Left renal pelvis (tissue), 4 donors: ENCODE measurements at places on chromosomes 3 and 15.

GRCh38 chr3:57095363-57095762, 34.9 kb downstream of the SPATA12 start:
- no peak for DNase-seq

GRCh38 chr15:65743637-65744252, 48.3 kb downstream of the DENND4A start:
- no peak for DNase-seq

GRCh38 chr3:143089965-143090364, 29.6 kb upstream of the CHST2 start:
- DNase-seq: no peak

GRCh38 chr15:31236184-31237042, 90.2 kb upstream of the KLF13 start:
- no peak for DNase-seq

- no peak for DNase-seq
These were observed 8.1 kb upstream of the CDIN1 start for GRCh38 chr15:36571301-36571700.

DNA sequence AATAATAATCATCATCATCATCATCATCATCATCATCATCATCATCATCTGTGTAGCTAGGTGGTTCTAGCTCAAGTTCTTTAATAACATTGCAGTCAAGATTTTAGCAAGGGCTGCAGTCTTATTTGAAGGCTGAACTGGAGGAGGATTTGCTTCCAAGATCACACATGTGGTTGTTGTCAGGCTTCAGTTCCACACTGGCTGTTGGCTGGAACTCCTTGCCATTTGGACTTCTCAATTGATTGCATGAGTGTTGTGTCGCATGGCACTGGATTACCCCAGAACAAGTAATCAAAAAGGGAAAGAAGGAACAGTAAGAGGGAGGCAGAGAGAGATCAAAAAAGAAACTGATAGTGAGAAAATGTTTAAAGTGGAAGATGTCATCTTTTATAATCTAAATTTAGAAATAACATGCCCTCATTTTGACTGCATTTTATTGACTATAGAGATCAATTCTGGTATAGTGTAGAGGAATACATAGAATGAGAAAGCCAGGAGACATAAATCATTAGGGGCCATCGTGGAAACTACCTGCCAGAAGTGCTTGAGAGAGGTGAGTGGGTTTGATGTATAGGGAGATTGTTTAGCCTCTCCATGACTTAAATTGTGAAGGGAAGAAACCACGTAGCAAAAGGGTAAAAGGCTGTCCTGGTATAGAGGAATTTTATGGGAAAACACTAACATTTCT, 346.6 kb upstream of the RBMS3 start:
- no peak for DNase-seq

- DNase-seq: no peak
These were observed 31.1 kb upstream of the IL16 start for GRCh38 chr15:81165535-81165934.

GRCh38 chr3:67123914-67124313, 125.8 kb downstream of the KBTBD8 start:
- no peak for DNase-seq

DNA sequence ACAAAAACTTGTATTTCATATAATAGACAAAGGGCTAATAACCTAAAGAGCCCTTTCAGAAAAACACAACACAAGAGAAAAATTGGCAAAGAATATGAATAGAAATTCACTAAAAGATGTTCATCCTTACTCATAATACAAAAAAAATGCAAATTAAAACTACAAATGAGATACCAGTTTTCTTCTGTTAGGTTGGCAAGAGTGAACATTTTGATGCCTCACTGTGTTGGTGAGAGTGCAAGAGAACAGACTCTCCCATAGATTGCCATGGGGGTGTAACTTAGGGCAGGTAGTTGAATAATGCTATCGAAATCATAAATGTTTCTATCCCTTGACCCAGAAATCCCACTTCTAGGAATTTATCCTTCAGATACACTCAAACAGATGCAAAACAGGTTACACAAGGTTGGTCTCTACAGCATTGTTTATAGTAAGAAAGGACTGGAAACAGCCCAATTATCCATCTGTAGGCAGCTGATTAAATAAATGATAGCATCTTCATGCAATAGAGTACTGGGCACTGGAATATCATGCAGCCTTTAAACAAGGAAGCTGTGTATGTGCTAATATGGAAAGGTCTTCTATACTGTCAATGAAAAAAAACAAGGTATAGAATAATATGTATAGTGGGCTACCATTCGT, 146.3 kb downstream of the TLE3 start:
- no peak for DNase-seq

DNA sequence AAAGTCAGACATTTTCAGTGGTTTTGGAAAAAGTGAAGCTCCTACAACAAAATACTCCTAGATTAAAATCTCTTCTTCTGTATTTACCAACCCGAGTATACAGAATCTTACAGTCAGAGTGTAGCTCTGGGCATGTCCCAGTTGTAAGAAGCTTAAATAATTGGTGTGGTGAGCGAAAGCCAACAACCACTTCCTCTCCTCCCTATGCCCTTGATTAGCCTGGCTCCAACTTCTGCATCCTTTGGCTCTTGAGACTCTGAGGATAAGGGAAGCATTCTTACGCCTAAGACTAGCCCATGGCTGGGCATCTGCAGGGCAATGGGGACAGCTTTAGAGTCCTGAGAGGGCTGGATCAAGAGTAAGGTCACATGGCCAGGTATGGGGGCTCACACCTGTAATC, 25.5 kb downstream of the RFT1 start:
- no peak for DNase-seq

GRCh38 chr3:172591876-172592771, 68.9 kb upstream of the TNFSF10 start:
- no peak for DNase-seq

DNA sequence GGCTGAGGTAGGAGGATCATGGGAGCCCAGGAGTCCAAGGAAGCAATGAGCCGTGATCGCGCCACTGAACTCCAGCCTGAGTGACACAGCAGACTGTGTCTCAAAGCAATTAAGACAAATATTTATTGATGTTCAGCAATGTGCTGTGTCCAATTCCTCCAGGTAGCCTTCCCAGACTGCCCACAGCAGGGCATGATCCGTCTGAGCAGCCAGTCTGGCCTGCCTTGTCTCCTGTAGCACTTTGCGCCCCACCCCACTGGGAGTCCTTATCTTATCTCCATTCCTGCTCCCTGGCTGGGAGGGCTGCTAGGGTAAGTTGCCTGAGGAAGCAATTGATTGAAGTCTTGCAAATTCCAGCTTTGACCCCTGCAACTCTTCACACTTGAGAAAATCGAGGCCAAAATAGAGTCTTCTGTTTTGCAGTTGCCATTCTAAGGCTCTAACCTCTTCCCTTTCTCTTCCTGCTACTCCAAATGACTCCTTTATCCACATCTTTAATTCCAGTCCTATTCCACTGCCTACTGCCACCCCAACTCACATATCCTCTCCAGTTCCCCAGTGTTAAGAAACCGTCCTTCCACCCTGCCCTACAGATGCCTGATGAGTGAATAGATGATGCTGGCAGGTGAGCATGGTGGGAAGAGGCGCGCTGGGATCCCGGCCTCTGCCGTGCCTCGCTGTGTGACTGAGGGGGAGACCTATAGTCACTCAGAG, 26.9 kb upstream of the LCTL start:
- DNase-seq: no peak

GRCh38 chr3:50610181-50610971, 1.2 kb downstream of the CISH start:
- DNase-seq: no peak

GRCh38 chr15:63372018-63372705, 9.5 kb downstream of the CA12 start:
- DNase-seq: no peak

GRCh38 chr3:78204977-78205376, 1165.1 kb downstream of the ROBO2 start:
- peak; percentile 18 for DNase-seq

GRCh38 chr3:89276116-89276515, 168.7 kb downstream of the EPHA3 start:
- no peak for DNase-seq

- DNase-seq: no peak
These were observed 176.4 kb downstream of the ISL2 start for GRCh38 chr15:76512971-76513370.

DNA sequence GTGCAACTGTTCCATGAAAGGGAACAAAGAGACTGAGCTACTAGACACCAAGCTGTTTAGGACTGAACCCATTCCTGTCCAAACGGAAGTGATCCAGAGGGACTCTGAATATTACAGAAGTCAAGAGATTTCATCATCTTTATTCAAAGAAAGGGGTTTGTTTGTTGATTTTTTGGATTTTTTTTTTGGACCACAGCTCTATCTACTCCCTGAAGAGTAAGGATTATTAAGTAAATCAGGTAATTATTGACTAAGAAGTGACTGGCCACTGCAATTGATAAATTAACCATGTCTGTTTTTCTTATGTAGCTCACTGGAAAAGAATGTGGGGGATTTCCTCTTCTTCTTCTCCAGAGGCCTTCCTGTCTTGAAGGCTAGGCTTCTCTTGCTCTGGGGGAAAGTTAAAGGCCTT, 146.6 kb upstream of the TPM1 start:
- no peak for DNase-seq

DNA sequence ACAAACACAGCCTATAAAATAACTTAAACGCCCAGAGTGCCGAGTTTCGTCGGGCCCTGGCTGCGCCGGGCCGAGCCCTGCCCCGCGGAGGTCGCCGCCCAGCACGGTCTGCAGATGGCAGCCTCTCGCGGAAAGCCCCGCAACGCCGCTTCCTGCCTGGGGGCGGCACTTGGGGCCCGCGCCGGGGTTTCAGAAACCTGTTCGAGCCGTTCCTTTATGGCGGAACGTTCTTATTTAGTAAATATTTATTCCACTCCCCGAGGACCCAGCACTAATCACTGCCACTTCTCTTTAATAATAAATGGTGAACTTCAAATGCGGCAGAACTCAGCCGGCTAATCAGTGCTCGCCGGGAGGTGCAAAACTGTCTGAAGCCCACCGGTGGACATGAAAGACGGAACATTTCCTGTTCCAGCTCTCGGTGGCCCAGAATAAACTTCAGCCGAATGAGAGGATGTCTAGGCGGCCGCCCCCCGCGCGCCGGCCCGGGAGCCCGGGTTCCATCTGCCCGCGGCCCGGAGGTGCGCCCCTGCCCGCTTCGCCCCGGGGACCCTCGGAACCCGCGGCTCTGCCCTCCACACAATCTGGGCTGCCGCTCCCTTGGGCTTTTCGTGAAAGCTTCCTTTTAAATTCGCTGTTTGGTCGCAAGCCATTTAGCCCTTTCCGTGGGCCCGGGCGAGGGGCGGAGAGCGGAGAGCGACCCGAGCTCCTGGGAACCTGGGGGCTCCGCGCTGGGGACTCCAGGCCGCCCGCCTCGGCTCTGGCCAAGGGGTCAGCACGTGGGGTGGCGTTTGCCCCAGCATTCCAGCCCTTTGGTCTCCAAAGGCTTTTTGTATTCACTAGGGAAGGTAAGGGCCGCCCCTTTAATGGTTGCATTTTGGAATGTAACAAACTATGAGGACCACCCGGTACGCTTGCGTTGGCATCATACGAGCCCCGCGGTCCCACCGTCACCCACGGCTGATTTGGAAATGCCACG, 110.8 kb upstream of the ATP11B start:
- no peak for DNase-seq

DNA sequence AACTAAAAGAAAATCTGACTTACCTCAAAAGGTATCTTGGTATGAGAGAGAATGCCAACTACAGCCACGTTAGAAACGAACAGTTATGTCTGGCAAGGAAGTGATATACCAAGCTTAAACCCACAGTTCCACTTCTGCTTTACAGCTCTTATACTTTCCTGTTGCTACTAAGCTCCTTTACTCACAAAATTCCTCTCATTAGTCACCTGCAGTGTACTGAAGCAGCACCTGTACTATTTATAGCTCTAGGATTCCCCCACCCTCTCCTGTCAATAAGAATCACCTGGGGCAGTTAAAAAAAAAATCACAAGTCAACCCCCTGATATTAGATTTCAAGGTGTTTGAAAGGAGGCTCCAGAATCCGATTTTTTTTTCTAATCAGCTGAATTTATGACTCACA, 2.9 kb upstream of the TMEM266 start:
- DNase-seq: no peak

GRCh38 chr15:52503788-52504496, 24.7 kb downstream of the MYO5A start:
- no peak for DNase-seq

DNA sequence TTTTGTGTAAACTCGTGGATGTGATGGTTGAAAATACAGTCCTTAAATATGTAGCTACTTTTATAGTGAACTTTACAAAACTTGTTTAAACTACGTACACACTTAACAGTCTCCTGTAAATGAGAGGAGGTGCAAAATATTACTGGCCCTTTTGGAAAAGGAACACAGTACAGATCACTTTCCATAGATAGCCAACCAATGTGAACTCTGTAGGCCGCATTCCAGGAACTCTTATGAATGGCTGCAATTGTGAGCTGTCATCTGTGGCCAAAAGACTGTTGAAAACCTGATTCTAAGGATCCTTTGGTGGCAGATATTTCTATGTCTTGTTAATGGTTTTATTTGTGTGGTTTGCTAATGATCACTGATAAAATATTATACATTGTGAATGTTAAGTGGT, 6.2 kb downstream of the TSC22D2 start:
- no peak for DNase-seq

DNA sequence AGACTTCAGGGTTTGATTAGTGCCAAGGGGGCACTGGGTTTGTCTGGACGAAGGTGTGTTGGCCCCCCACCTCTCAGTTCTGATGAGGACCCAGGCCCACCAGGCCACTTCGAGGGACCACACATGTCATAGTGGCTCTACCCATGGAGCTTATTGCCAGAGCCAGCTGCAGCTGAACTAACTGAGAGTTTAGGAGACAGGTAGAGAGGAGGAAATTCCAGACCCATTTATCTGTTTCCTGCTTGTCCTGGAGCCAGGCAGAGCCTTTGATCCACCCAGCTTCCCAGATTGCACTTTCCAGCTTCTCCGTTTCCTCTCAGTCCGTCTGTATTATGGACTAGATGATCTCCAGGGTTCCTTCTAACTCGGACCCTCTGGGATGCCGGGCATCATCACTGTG, 20.9 kb downstream of the SLC24A1 start:
- no peak for DNase-seq

DNA sequence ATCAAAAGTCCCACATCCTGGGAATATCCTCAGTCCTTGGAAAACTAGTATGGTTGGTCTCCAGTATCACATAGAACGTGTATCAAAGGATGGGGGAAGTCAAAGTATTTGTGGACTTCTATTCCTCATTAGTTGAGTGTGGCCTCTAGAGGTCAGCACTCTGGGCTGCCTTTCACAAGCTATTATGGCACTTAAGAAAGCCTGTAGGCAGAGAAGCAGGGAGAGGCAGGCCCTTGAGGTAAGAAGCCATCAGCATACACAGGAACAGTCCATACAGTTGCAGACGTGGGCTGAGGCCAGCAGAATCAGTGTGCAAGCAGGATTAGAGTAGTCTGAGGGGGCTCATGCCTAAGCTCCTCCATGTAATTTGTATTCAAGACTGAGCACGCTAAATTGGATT, 341.7 kb downstream of the CLSTN2 start:
- no peak for DNase-seq

GRCh38 chr3:32606960-32607359, 36.3 kb upstream of the DYNC1LI1 start:
- no peak for DNase-seq
